ENCODE measurements at places on chromosomes 6 and 20.

- DNase-seq, result no peak
These were observed 708 bp downstream of the NRN1 start for GRCh38 chr6:6006006-6006427.

DNA sequence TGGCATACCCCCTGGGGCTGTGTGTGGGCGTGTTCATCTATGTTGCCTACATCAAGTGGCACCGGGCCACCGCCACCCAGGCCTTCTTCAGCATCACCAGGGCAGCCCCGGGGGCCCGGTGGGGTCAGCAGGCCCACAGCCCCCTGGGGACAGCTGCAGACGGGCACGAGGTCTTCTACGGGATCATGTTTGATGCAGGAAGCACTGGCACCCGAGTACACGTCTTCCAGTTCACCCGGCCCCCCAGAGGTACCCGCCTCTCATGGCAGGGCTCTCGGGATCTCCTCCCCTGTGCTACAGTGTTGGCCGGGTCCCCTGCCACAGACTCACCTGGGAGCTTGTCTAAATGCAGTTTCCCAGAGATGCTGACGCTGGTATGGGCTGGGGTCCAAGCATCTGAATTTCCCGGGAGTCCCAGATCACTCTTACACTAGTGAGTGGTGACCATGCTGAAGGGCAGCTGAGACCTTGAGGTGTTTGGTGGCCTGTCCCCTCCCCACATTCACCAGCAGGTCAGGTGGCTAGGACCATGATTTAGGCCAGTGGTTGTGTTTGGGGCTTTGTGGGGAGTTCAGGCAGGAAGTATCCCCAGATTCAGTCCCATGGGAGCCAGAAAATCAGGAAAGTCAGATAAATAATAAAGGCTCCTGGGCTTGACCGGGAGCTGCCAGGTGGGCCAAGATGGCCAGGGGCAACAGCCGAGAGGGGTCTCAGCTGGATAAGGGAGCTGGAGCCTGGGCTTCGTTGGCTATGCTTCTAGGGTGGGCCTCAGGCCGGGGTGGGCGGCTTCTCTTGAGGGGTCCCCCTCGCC lies 11.8 kb downstream of the ENTPD6 start:
- no peak for DNase-seq

DNA sequence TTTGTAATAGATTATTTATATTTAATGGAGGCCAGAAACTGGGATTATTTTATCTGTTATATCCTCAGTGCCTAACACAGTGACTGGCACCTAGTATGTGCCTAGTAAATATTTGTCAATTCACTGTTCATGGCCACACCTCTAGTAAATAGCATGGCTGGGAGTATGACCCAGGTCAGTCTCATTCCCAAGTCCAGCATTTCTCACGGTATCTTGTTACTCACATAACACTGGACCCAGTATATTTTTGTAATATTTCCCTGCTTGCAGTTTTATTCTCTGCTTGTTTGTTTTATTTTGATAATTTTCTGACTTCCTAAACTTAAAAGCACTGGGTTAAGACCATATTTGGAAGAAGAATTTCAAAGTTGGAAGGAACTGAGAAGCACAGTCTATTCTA lies 47.7 kb downstream of the CTNNBL1 start:
- DNase-seq, result no peak

GRCh38 chr20:4014031-4014474 lies 1.3 kb downstream of the RNF24 start:
- DNase-seq, result no peak

- DNase-seq, result no peak
These were observed at the start of gene CCHCR1 for GRCh38 chr6:31157513-31158139. TSS of gene CCHCR1 (minus strand) at chr6:31157802. CDS start at chr6:31157600, 202 bp downstream.

GRCh38 chr6:110822249-110822648 lies 7.0 kb upstream of the CDK19 start:
- no peak for DNase-seq

GRCh38 chr6:161635975-161636374 lies 362.1 kb upstream of the AGPAT4 start:
- DNase-seq, result no peak

DNA sequence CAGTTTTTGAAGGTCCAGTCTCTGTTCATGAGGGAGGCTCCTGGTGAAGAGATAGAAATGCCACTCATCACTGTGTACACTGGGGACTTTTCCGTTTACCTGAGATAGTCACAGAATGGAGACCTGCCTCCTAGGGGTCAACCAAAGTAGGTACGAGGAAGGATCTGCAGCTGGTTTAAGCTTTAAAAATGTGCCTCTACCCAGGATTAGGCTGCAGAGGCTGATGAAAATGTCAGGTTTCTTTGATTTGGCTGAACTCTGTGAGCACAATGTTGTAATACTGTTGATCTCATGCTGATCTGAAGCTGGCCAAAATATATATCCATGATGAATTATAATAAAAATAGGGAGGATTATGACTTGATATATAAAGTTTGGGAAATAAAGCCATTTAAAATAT lies 182.7 kb downstream of the ADAT2 start:
- no peak for DNase-seq

GRCh38 chr6:154732538-154733182 lies 556 bp upstream of the SCAF8 start:
- DNase-seq, result no peak

- no peak for DNase-seq
These were observed 136.9 kb downstream of the CD83 start for GRCh38 chr6:14254505-14254904.

DNA sequence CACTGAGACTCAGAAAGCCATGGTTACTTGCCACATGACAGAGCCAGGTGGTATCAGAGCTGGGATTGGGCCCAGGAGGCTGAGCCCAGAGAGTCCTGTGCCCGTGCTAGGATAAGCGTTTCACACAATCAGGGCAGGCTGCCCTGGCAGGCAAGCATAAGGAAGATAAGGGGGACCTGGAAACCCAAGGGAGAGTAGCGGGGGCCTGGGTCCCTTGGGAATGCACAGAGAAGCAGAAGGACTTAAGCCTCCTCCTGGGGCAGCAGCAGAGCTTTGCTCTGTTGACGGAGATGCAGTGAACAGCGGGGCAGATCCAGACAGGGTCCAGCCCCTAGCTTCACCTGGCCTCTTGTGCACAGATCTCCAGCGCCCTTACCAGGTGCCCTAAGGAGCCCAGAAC lies 8.7 kb downstream of the TRIB3 start:
- DNase-seq, result no peak

GRCh38 chr6:42940493-42941045 lies 11.3 kb downstream of the CNPY3 start:
- no peak for DNase-seq

- no peak for DNase-seq
These were observed 74.0 kb downstream of the MDGA1 start for GRCh38 chr6:37623666-37624065.

GRCh38 chr6:43942011-43942442 lies 172.0 kb downstream of the VEGFA start:
- DNase-seq, result no peak

- no peak for DNase-seq
These were observed 97.2 kb downstream of the KIF16B start for GRCh38 chr20:16476032-16476431.

GRCh38 chr6:27442932-27443331 lies 30.0 kb downstream of the ZNF184 start:
- DNase-seq, result no peak

DNA sequence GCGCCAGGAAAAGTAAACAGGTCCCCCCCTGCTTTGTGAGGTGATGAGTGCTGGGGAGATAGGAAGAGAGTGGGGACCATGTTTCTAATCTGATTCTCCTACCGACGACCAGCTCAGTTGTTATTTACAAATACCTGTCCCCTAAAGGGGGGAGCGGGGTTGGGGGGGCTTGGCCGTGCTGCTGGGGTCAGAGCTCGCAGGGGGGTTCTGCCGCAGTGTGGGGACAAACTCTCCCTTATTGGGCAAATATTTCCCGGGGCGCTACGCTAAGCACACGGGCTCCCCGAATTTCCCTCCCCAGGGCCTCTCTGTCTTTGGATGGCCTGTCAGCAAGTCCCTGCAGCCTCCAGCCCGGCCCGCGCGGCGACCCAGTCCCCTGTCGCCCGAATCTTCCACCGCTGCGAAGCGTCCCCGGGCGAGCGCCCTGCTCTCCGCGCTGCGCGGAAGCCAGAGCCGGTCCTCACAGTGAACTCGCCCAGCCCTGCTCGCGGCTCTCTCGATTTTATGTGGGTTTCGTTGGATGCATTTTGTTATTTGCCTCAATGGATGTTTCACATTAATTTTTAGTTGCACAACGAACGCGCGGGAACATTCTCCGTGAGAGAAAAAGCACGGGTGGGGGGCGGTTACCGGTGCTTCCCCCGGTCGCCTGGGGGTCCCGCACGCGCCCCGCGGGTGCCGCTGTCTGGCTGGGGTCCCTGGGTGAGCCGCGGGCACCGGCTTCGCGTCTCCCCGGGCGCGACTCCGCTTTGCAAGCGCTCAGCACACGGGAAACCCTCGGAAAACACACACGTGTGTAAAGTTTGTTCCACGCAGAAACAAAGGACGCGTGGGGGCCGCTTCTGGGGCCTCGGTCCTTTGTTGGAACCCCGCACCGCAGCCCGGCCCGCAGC lies 1.5 kb upstream of the STX16 start:
- peak; percentile 13 for DNase-seq

DNA sequence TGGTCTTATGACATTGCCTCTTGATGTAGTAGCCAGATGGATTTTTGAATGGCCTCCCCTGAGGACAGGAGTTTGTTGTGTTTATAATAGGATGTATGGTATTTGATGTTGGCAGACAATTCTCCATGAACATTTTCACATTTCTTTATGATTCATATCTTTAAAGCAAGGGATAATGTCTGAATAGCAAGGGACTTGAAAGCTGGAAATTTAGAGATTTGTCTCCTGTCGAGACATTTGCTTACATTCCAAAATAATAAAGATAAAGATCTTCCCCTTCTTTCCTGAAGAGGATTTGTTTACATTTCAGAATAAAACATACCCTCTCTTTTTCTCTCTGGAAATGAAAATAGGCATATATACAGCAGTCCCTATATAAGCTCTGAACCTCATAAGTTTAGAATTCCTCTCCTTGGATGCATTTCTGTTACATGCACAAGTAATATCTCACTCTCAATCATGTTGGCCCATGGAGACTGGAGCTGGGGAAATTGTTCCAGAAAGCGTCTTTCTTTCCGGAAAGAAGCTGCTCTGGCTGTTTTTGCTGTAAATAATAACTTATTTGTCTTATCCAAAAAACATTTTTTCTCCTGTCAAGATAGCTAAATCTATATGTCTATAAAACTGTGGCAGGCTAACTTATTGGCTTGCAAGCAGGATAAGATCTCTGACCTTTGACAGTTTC lies 42.5 kb upstream of the ASCC3 start:
- DNase-seq, result no peak

- no peak for DNase-seq
These were observed 14.9 kb downstream of the BPIFA1 start for GRCh38 chr20:33250666-33251065.

DNA sequence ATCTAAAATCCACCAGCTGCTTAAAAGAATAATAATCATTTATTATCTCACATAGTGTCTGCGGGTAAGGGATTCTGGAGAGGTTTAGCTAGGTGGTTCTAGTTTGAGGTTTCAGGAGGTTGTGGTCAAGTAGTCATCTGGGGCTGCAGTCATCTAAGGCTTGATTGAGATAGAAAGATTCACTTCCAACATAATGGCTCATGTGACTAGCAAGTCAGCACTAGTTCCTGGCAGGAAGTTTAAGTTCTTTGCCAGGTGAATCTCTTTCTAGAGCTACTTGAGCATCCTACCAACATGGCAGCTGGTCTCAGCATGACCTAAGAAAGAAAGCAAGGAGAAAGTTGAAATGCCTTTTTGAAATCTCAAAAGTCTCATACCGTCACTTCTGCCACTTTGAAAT lies 128.8 kb downstream of the EDN1 start:
- no peak for DNase-seq

DNA sequence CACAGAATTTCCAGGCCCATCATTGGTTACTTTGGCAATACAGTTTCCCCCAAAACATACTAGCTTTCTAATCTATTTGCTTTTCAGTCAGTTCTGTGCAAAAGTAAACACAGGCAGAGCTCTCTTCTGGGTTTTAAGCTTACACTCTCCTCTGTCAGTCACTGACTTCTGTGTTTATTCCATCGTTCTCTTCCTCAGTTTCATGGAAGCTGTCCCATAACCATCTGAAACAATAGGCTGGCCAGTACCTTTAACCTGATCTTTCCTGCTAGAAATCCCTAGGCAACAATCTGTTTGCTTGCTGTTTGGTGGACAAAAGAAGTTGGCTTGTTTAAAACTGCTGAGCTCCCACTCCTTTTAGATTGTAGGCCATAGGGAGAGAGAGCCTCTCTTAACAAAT lies 431.5 kb downstream of the HACE1 start:
- DNase-seq, result no peak

DNA sequence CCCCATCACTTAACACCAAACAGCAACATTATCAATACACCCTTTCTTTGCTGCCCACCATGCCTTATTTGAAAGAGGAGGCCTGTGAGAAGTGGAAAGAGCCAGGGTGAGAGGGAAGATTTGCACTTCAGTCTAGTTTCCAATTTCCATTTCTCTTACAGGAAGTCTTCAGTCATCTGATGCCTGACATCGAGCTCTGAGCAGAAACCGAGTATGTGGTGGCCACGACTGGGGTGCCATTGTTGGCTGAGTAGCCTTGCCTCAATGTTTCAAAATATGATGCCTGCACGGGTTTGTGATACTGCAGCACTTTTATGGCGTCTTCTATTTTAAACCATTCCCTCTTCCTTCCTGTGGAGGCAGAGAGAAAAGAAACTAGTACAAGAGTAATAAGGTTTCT lies 39.8 kb upstream of the SMIM29 start:
- DNase-seq, result no peak

- no peak for DNase-seq
These were observed 30.1 kb upstream of the SLC16A10 start for GRCh38 chr6:111057074-111057752.

DNA sequence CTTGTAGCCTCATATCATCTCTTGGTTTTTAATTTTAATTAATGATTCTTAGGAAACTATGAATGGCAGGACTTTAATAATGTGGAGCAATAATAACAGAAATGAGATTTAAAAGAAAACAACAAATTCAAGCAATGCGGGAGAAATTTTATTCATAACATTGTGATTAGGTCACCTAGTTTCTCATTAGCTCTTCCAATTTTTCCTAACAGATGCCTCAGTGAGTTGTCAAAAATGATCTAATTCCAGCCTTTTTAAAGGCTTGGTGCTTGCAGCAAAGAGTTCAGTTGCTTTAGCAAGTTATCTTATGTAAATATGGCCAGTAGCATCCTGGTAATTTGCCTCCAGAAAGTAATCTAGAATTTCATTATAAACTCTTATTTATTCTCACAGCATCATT lies 20.4 kb downstream of the PDE7B start:
- DNase-seq, result no peak

All from T follicular helper cell (primary cell).